NCI-H2107 (cell line): ENCODE measurements at places on chromosomes 6 and 20.

- DNase-seq: no peak
Observed at GRCh38 chr20:37392441-37393195, 46.7 kb downstream of the SRC start.

DNA sequence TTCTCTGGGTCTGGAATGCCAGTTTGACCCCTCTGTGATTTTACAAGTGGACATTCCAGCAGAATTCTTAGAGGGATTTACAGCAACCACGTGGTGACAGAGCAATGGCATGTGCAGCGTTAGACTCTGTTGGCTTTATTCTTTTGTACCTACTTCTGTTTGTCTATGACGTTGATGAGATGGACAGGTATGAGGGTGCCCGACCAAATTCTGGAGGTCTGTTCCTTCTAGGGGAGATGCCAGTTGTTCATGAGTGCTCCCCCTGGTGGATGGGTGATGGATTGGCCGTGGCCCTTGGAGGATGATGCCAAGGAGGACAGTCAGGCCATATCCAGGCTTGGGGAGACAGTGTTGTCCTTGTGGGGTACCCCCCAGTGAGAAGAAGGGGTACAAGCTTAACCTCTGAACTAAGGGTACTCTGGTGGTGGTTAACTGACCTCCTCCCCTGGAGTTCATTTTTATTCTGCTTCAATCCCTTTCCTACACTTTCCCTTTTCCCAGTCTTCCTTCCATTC, 198.6 kb downstream of the DTNBP1 start:
- DNase-seq: no peak

DNA sequence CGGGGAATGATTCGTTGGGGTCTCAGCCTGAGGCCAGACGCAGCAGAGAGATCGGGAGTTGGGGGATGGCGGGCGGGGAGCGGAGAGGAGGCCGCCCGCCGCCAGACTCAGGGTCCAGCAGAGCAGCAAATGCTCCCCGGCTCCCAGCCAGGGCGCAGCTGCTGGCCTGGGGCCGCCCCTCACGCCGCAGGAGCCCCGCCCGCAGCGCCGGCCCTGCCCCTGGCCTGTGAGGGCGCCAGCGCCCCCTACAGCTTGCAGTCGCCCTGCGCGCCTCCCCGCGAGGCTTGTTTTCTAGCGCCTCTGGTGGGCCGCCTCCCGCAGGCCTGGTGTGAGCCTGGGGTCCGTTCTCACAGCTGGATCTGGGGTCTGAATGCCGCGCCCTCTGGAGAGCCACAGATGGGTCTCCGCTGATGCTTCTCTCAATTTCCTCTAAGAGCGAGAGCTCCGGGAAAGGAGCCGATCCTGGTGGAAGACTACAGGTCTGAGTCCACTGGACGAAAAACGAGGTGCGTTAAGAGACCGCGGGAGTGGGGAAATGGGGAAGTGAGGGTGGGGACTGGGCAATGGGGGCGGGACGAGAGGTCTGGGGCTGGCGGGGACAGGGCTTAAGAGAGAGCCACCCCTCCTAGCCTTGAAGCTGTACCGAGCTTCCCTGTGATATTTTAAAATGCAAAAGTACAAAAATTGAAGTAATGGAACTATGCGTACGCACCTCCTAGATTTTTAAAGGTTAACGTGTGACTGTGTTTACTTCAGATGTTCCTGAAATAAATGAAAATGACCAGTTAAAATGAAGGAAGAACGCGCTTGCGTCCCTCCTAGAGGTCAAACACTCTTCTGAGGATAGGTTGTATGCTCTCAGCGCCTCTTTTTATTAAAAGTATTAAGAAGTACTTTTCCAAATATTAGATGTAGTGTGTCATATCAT, 30.1 kb downstream of the TRIM38 start:
- DNase-seq: peak; percentile 44

DNA sequence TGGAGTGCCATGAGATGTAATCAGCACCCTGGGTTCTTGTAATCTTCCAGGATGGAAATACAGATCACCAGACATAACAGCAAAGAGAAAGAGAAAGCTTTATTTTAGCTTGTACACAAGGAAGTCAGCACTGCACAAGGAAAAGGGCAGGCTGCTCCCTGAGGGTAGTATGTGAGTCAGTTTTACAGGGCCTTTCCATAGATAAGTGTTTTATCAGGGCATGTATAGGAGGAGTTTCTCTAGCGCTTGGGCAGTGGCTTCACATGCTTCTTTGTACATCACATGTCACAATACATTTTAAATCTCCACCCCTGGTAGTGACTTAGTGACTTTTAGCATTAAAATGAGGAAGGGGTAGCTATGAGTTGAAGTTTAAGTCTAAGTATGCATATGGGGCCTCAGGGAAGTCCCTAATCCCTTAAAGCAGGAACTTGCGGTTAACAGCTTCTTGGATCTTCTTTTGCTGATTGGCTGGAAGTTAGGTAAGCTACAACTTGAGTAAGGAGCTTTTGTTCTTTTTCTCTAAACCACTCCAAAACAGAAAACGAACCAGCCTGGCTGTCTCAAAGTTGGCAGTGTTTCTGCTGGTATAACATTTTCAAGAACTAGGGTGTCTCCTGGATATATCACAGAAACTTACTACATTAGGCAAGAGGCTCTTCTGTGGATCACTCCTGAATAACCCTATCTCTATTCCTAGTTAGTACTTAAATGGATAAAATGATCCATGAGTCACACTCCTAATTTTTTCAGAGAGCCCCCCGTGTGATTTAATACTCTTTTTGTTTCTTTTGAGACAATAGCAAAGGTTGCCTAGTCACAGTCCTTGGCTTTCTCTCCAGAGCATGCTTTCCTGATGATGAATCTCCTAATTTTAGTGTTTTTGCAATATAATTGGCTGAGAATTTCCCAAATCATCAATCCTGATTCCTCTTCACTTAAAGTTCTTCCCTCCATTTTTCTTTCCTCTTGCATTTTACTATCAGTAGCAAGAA, 60.2 kb downstream of the MRAP2 start:
- DNase-seq: no peak

DNA sequence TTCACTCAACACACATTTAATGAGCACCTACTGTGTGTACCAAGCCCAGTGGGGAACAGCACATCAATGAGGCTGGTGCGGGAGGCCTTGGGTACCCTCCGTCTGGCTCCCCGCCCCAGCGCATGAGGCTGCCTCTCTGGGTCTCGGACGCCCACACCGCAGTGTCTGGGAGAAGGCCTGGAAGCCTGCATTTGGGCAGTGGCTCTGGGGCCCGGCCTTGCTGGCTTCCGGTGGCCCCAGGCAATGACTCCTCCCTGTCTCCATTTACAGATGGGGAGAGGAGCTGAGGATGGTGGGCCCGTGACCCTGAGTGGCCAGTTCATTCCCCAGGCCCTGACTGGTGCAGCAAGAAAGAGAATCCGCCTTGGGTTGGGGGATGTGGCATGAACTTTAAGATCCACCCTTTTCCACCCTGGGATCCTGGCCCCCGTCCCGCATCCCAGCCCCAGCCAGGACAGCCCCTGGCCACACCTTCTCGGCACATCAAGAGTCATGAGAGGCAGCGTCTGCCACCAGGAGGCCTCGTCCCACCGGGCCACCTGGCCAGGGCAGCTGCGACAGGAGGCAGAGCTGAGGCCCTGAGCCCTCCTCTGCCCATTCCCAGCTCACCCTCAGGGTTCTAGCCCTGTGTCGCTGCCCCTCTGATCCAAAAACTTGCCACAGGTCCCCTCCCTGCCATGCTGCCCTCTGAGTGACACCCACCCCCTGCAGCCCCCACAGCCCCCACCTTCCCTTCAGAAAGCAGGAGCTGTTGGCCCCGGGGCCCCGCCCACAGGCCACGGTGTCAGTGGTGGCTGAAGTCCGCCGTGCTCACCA, 17.5 kb upstream of the MRGBP start:
- DNase-seq: no peak

GRCh38 chr20:15882553-15882952, 690.7 kb downstream of the KIF16B start:
- no peak for DNase-seq

DNA sequence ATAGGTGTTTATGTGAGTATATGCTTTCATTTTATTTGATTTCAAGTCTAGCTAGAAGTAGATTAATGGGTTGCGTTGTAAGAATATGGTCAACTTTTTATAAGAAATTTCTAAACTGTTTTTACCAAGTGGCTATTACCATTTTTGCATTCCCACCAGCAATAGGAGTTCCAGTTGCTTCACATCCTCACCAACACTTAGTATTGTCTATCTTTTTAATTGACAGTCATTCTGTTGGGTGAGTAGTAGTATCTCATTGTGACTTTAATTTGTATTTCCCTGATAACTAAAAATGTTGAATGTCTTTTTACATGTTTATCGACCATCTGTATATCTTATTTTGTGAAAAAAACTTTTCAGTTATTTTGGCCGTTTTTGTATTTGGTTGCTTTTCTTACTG, 135.3 kb downstream of the AKAP7 start:
- no peak for DNase-seq

DNA sequence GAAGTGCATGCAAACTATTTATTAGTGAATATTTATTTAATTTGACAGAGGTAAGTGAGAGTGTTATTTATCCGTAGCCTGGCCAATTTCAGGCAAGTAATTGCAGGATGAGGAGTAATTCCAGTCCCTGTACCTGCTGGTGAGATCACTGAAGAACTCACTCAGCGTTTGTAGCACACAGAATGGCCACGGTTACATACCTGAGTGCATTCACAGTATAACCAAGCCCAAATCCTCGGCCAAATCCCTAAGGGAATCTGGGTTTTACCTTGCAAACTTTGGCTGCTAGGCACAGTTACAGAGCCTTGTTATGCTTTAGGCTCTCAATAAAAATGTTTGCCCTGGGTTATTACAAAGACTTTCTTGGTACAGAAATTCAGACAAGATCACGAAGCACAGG, 93.3 kb downstream of the KCNQ5 start:
- DNase-seq: no peak

GRCh38 chr6:151307501-151307900, 67.7 kb downstream of the AKAP12 start:
- no peak for DNase-seq

DNA sequence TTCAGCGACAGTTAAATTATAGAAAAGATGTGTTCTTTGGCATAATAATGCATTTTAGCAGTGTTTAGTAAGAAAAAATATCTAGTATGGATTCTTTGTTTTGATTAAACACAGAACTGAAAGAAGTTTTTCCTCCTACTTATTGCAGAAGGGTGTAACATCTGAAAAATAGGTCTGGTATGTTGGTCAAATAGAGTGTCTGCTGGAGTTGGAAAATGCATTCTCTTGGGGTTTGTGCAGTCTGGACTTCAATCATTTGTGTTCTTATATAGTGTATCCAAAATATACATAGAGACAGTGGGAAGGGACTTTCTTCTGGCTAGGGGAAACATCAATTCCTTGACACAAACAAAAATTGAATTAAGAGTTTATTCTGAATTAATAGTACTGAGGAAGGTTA, 132.4 kb upstream of the MAN1A1 start:
- DNase-seq: no peak

GRCh38 chr20:39268981-39269461, 306.9 kb downstream of the DHX35 start:
- no peak for DNase-seq

DNA sequence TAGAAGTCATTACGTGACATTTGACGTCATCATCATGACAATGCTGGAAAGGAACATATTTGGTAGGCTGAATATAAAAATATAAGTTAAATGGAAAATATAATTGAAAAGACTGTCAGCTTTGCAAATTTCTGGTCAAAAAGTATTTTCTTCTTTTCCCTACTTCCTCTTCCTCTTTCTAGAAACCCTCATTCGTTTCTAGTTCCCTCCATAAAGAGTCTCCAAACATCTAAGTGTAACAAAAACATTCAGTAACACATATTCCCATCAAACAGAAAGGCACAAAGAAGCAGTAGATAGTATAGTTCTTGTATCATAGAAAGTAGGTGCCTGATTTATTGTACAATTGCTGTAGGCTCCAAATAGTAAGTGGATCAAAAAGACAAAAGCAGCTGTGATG, 150.8 kb upstream of the FAM83B start:
- no peak for DNase-seq

GRCh38 chr6:150881911-150882481, 16.5 kb downstream of the MTHFD1L start:
- DNase-seq: no peak

- no peak for DNase-seq
Observed at GRCh38 chr6:33298773-33299236, at the start of gene RGL2. Gene RGL2 (minus strand): TSS chr6:33298942. CDS start chr6:33298610, 332 bp downstream.

GRCh38 chr6:11865680-11866300, 87.2 kb upstream of the ADTRP start:
- DNase-seq: no peak

GRCh38 chr20:35837577-35838195, 65.9 kb downstream of the PHF20 start:
- DNase-seq: no peak

DNA sequence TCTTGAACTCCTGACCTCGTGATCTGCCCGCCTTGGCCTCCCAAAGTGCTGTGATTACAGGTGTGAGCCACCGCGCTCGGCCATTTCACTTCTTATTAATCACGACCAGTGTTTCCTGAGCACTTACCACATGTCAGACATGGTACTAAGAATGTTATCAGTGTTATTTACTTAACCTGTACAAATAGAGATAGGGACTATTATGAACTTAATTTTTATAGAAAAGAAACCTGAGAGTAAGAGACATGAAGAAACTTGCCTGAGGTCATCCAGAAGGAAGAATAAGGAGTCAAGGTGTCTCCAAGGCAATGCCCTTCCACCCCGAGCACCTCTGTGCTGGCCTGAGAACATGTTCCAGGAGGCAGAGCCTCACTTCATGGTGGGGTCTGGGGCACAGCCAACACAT, 29.3 kb upstream of the EZR start:
- DNase-seq: no peak

- no peak for DNase-seq
Observed at GRCh38 chr20:6007529-6008103, 46.2 kb downstream of the LRRN4 start.

GRCh38 chr20:5153612-5154542, 27.1 kb downstream of the CDS2 start:
- no peak for DNase-seq

DNA sequence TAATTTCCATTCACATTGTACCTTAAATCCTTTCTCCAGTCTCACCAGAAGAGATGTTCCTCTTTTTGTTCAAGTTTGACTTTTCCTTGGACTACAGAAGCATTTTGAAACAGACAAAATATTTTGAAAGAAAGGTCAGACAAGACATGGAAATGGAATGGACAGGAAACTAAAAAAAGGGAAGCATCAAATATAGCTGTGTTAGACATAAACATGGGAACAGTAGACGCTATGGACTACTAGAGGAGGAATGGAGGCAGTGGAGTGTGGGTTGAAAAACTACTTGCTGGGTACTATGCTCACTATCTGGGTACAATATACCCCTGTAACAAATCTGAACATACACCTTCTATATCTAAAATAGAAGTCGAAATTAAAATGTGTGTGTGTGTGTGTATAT, 4.1 kb upstream of the FAM135A start:
- DNase-seq: no peak
